CD4-positive, CD25-positive, alpha-beta regulatory T cell (primary cell): ENCODE measurements at places on chromosomes 5 and 9. TPM values are rescaled to one million over a fixed set of nuclear protein-coding genes. Genes with fewer than 3 reads are reported as not detected.

TLX3 gene
- total RNA-seq = not detected

TMEM38B gene
- 10.6 TPM for total RNA-seq

RNF183 gene
- total RNA-seq = not detected

SLC9A3 gene
- total RNA-seq = 2.0 TPM

HCN1 gene
- total RNA-seq = not detected

ABLIM3 gene
- total RNA-seq = 1.8 TPM

DNA sequence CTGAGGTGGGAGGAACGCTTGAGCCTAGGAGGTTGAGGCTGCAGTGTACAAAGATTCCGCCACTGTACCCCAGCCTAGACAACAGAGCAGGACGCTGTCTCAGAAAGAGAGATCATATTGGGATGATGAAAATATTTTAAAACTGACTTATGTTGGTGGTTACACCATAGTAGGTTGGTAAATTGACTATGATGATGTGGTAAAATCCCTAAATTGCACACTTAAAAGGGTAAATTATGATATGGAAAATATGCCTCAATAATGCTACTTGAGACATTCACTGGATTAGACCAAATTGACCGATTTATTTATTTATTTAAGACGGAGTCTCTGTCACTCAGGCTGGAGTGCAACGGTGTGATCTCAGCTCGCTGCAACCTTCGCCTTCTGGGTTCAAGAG, 21.9 kb upstream of the TOR1B start:
- DNase-seq = no peak

- DNase-seq = no peak
These were observed 1005.9 kb upstream of the WWC1 start for GRCh38 chr5:167285591-167285990.

DNA sequence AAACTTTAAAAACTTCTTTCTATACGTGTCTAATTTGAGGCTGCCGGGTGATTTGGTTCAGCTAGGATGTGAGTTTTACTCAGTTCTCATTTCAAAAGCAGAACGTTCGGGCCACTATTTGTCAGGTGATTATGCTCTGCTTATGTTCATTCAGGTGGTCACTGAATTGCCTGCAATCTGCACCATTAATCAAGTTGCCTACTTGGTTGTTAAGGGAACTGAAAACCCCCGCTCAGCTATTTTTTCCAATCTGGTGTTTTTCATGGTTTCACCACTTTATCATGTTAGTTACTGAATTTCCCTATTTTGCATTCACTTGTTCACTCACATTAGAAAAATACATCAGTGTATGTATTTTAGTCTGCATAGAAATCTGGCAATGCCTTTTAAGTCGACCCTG, 523.0 kb downstream of the CSNK1G3 start:
- no peak for DNase-seq

DNA sequence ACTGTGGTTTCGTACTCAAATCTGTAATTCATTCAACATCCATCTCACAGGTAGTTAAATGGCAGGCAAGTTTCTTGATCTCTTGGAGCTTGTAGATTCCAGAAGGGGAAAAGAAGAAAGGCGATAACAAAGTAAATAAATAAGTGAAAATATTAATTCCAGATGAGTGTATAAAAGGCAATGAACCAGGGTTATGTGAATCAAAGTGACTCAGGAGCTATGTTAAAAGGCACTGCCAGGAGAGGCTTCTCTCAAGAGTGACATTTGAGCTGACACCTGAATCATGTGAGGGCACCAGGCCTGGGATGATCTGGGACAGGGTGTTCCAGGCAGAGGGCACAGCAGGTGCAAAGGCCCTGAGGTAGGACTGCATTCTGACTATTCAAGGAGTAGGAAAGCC, 45.0 kb downstream of the DOCK2 start:
- DNase-seq = no peak

- DNase-seq = no peak
These were observed 28.4 kb upstream of the HK3 start for GRCh38 chr5:176927562-176927961.

GRCh38 chr5:131795228-131795627, 1.6 kb downstream of the FNIP1 start:
- DNase-seq = no peak

DNA sequence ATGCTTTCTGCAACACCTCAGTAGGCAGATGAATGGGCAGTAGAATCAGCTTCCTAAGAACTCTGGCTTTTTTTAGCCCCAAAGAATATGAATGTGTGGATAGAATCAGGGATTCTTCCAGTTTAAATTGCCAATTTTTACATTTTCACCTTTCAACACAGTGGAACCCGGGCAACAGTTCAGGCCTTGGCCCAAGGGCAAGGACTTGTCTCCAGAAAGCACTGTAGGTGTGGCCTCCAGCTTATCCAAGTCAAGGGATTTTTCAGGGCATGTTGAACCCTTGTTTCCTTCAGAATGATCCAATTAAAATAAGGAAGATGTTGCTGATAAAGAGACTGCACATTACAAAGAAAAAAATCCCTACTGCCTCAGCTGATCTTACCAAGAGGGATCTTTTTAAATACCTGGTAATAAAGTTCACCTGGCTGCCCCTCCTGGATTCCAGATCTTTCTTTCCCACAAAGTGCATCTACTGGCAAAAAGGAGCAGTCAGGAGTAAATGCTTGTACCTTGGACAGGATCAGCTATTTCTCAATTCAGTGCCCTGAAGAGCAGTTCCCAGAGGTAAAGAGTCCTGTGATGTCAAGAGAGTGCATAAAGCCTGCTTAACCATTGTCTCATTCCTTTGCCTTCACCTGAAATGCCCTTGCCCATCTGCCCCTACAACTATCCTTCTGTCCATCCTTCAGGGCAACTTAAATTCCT, 80.1 kb upstream of the PLPP6 start:
- no peak for DNase-seq

DNA sequence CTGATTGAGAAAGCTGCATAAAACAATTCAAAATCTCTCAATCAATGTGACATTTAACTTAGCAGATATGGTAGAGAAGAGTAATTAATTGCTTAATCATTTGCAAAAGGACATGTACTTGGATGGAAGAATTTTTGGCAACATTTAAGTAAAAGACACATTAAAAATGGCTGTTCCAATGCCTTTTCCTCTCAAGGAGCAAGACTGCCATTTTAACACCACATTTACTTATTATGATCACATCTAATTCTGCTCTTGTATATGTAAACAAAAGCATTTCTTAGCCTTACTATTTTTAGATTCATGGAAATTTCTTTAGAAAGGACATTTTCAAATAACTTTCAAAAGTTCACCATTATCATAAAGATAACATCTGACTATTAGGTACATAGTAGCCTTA, 360.0 kb downstream of the HINT1 start:
- DNase-seq = no peak

DNA sequence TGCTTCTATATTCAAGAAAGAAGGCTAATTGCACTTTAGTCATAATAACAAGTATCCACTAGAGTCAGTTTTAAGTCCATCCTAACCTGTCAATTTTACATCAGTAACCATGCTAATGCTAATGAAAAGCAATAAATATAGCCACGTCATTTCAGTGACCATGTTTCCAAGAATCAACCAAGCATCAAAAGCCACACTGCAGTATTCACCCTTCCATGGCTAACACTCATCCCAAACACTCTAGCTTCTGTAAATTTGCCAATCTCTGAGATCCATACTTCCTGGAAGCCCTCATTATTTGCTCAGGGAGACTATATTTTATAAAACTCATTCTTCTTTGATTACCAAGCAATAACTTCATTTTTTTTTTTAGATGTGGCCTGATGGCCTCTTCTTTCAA, 712.0 kb downstream of the CETN3 start:
- DNase-seq = no peak

DNA sequence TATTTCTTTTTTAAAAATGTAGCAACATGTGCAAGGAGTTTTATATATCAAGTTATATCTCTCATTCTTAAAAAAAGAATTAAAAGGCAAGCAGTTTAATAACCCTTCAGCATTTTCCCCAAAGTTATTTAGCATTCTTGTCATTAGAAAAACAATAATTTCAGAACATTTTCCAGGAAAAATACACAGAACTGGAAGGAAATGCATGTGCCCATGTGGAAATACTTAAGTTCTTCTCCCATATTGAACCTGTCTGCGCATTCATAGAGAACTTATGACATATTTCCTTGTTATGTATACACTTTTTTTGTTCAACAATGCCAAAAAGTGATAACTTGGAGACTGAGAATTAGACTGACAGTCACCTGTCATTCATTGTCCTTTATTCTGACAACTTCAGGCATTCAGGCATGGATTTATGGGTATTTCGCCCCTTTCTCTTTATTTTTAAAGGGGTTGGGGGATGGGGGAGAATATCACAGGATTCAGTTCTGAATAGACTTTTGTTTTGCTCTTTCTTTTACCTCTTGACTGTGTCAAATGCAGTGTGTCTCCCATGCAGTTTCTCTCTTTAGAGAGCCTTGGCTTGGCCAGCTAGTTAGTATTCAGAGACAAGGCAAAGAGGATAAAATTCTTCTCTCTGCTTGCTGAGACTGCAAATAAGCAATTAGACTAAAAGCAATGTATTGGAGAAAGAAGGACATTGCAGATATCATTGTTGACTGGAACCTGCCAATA, 701.0 kb downstream of the NR2F1-AS1 start:
- no peak for DNase-seq

GRCh38 chr5:57538341-57538955, 55.8 kb upstream of the ACTBL2 start:
- no peak for DNase-seq

- no peak for DNase-seq
These were observed 116.6 kb downstream of the SH3GL2 start for GRCh38 chr9:17695482-17695881.

DNA sequence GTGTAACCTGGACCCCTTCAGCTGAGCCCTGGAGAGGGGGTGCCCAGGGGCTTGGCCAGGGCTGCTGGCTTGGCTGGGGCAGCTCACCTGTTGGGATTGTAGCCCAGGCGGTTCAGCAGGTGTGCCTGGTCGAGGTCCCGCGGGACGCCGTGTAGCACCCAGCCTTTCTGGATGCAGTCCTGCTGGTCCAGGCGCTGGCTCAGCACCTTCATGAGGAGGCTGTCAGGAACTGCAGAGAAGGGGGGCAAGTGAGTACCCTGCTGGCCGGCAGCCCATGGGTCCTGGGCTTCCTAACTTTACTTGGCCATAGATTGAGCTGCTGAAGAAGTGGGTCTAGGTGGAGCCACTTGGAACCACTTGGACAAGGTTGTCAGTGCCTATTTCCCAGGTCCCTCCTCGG, 85.5 kb downstream of the AK8 start:
- DNase-seq = no peak

DNA sequence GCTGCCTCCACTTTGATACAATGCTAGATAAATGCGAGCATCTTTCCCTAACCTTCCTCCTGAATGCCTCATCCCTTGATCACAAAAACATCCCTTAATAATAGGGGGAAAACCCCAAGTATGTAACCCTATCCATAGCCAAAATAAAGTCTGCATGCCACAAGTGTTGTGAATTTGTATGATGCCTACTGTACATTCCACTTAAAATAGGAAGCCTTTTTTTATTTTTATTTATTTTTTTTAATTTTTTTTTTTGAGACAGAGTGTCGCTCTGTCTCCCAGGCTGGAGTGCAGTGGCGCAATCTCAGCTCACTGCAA, 207.0 kb downstream of the AOPEP start:
- no peak for DNase-seq

DNA sequence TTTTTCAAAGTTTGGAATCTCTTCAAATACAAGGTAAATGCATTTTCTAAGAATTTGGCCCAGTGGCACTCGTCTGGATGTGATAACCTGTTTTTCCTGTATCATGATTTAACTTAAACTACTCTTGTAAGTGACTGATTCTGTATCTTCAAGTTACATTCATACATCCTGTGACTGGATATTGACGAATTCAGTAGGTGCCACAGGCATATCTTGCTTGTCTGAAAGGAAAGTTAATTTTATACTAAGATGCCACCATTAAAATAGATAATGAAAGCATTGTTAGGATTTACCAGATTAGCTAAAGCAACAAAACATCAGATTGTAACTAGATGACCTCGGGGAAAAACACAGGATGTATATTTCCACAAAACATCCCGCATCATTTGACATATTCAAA, 175.3 kb upstream of the ZNF608 start:
- no peak for DNase-seq

DNA sequence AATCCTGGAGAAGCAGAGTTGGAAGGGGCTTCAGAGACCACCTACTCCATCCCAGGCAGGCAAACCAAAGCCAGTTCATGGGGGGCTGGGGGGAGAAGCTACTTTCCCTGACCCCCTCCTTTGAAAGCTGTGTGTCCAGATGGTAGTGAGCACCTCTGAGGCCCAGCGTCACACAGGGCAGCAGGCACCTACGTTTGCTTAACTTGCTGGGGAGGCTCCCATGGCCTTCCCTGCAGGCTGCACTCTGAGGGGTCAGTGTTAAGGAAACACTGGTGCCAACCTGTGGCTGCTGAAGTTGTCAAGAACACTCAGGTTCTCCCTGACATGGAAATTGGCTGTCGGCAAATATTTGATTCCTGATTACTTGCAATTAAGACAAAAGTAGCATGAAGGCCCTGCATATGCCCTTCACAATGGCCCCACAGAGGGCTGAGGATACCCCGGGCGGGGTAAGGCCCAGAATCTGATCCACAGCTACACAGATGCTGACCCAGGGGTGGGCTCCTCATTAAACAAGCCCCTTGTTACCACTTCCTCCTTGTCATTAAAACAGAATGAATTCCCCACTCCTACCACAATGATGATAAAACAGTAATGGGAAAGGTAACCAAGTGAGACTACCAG, 208.5 kb downstream of the FSTL4 start:
- DNase-seq = no peak

DNA sequence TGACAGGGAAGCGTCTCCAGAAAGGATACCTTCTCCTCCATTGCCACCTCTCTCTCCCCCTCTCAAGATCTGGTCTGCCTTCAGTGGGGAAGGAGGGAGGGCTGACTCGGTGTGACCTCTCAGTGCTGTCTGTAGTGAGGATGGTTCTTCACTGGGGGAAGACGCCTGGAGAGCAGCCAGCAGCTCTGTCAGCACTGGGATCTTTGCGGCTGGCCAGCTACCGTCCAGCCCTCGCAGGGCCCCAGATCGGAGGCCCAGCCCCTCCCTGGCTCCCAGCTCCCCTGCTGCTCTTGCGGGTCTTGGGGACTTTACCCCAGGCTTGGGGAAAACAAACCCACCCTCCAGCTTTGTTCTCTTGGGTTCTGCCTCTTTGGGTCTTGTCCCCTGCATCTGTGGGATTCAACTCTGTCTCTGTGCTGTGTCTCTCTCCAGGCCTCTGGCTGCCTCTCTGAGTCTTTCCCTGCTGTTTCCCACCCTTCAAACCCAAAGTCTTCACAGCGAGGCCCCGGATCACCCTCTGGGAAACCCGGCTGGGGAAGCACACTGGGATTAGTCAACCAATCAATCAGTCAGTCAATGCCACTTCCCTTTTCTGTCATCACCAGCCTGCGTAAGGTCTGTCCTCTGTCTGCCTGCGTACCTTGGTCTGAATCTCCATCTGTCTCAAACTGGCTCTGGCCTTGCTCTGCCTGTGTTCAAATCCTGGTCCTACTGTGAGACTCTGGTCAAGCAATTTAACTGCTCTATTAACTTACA, 23.0 kb downstream of the FGF18 start:
- DNase-seq = no peak

GRCh38 chr5:160260881-160261815, 31.8 kb downstream of the FABP6 start:
- no peak for DNase-seq
